ENCODE measurements at places on chromosomes 1 and 21.
A peak's percentile ranks its signal among the peaks of the same experiment; 100 is the strongest.

DNA sequence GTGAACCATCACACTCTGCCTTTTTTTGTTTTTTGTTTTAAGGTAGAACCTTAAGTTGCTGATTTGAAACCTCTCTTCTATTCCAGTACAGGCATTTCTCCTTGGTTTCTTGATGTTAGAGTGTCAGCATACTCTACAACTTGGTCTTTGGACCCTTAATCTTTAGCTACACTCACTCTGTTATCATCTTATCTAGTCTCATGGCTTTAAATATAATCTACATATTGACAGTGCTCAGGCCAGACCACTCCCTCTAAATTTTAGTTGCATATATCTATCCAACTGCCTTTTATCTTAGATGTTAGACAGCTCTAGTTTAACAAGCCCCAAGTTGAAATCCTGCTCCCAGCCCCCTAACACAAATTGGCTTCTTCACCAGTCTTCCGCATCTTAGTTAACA is 22.1 kb downstream of the NME7 start:
- DNase-seq, result no peak

- peak; percentile 29 for DNase-seq
These were observed 6.9 kb upstream of the TMEM269 start for GRCh38 chr1:42777852-42778251.

DNA sequence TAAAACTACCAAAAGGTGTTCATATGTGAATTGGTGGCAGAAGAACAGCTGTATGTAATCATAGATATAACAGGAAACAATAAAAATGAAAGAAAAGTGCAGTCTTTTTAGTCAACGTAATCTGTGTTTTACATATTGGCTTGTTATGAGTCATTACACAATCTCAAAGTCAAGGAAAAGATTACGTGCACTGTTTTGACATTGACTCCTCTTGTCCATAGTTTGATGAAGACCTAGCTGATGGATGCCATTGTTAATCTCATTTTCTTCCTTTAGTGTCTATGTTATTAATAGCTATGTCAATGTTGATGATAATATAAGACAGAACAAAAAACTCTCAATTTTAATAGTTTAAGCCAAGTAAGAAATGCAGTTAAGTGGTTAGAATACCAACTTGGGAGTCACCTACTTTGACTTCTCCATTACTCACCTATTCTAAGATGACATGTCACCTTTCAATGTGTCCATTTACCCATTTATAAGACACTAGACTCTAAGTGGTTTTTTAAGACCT is 84.5 kb upstream of the SAMSN1 start:
- peak; percentile 79 for DNase-seq

DNA sequence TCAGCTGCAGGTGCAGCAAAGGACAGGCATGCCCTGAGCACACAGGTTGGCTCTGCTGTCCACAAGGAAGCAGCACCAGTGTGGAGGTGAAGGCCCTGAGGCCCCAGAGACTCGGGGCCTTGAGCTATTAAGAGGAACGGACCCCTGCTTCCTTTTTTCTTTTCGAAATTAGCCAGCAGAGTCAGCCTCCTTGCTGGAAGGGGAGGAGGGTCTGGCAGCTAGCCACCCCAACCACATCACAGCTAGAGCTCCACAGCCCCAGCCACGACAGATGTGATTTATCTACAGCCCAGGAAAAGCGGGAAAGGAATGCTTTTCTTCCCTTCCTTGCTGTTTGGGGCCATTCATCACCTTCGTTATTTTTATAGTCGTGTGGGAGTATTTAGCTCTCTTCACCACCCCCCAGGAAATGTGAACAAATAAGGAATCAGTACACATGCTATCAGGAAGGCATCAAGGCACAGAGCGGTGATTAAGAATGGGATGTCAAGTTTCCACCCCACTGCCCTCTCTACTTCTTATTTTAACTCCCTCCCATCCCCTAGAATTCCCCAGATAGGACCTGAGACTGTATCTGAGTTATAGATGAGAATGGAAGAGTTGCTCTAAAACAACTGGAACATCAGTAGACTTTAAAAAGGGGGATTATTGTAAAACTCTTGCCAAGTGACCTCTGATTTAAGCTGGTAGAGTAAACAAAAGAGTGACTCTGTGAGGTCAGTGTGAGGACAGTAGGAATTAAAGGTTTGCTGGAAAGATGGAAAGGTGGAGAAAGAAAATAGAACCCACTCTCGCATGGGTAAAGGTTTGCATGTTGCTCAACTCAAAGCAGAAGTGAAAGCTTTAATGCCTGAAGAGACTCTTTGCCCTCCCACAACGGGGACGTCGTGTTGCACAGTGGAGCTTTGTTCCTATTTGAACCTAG is 224.7 kb upstream of the GJB5 start:
- DNase-seq, result no peak

GRCh38 chr1:180258935-180259334 is 28.9 kb downstream of the LHX4 start:
- DNase-seq, result no peak

DNA sequence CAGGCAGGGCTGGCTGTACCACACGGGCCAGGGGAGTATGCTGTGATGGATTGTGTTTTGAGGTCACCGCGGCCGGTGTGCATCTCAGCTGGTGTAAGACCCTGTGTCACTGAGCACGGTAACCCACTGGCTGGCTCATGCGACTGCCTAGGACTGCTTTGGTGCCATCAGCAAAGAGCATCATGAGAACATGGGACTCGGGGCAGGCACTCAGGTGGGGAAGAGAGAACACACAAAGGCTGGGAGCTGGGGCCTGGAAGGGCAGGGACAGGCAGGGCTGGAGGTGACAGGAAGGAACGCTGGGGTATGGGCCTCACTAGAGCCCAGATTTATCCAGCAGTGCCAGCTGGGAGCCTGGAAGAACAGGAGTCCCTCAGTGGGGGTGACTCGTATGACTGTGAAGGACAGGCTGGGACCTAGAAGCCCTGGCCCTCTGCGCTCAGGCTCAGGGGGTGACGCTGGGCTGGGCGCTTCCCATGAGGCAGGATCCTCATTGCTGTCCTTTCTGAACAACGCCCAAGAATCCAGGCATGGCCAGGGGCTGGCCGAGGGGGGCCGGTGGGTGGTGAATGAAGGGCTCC is 210.4 kb upstream of the VAMP3 start:
- DNase-seq, result no peak

GRCh38 chr1:11072216-11072917 is 12.5 kb upstream of the SRM start:
- DNase-seq, result no peak

DNA sequence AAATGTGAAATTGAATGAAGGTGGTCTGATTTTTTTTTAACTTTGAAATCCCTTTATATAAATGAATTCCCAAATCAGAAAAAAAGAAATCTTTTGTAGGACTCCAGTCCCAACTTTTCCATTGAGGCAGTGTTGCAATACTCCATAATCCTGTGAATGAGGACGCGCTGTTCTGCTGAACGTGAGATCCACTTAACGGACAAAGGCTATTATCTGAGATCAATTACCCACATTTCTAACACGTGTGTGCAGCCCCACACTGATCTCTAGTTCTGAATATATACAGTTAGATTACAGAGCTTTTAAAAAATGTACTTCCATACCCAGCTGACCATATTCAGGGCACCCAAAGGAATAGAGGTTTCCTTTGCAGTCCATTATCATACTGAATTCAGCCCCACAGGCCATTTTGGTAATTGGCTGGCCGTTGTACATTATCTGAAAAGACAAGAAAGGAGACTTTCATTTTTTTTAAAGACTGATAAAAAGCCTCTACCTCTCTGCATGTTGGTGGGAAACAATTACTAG is 19.0 kb downstream of the RCC2 start:
- no peak for DNase-seq

DNA sequence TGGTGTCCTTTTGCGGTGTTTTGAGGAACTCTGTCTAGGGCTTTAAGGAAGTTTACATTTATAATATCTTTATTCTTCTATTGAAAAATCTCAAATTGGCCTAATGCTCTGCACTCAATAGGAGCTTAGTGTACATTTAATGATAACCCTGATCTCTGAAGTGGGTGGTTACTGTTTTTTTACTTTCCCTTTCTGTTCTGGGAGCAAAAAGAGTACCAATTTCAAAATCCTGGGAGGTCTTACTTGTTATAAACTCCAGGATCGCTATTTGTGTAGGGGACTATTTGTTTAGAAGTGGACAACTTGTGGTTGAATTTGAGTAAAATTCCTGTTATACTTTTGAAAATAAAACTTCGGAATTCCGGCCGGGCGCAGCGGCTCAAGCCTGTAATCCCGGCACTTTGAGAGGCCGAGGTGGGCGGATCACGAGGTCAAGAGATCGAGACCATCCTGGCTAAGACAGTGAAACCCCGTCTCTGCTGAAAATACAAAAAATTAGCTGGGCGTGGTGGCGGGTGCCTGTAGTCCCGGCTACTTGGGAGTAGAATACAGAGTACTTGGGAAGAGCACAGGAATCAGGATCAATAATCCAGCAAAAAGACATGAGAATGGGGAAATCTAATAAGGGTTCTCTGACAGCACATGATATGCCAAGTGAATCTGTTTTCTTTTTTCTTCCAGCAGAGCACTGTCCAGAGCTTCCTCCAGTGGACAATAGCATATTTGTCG is 1.1 kb downstream of the C4BPB start:
- DNase-seq, result no peak

DNA sequence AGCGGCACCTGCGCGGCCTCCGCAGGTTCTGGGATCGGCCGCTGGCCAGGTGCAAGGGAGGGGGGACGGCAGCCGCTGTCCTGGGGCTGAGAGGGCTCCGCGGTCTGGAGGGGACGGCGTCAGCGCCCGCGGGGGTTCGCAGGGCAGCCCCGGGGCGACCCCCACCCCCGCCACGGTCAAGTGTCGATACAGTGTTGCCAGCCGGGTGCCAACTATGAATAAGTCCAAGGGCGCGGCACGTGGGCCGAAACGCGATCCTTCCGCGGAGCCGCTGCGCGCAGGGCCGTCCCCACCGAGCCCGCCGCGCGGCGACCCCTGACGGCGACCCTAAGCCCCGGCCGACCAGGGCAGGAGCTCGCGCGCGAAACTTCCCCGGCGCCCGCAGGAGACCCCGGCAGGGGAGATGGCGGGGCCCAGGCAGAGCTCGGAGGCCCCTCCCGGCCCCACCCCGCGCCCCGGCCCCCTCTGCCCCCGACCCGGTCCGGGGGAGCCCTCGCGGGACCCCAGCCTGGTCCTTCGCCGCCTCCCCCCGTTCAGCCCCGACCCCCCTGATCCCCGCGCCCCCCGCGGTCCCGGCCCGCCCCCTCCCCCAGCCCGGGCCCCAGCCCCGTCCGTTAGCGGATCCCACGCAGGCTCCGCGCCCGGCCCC is 586 bp upstream of the AGPAT3 start:
- DNase-seq, result peak; percentile 29

DNA sequence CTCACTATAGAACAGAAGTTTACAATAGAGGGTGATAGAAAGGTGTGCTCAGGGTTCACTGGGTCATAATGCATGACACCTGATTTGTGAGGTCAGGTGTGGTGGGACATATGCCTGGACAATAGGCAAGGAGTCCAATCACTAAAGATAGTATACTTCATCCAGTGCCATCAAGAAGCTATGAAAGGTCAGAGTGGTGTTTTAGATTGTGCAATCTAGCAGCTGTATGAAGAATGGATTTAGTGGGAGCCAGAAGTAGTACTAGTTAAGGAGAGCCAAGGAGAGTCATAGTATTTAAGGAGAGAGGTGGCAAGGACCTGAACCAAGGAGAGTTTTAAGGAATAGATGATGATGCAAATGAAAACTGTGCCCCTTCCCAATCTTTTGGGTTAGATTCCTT is 80.6 kb upstream of the C1orf105 start:
- DNase-seq, result no peak

- DNase-seq, result no peak
These were observed 33.5 kb upstream of the LAPTM5 start for GRCh38 chr1:30790850-30791778.

GRCh38 chr21:38351961-38352521 is 95.2 kb downstream of the KCNJ15 start:
- no peak for DNase-seq

GRCh38 chr1:10781137-10781536 is 15.3 kb downstream of the CASZ1 start:
- DNase-seq, result no peak

GRCh38 chr1:113943028-113943811 is 14.1 kb downstream of the HIPK1 start:
- DNase-seq, result no peak

Measured in activated CD4-positive, alpha-beta T cell treated with anti-CD3 and anti-CD28 coated beads, Interleukin-2, amount 50 U/mL, for 16 hours (primary cell).